ENCODE measurements at places on chromosomes 4 and X. TPM values are rescaled to one million over a fixed set of nuclear protein-coding genes. Genes with fewer than 3 reads are reported as not detected.

The GAB3 gene
- total RNA-seq, result 1.4 TPM

The SOX3 gene
- not detected for total RNA-seq

The LRIT3 gene
- 0.11 TPM for total RNA-seq

The ARHGAP36 gene
- total RNA-seq, result not detected

Measured in uterine smooth muscle cell (primary cell).